Trophoblast cell (in vitro differentiated cells and primary cell): ENCODE measurements at places on chromosomes 7 and 10.

- no peak overlapping the region for H3K4me3 ChIP-seq
- DNase-seq: peak; percentile 15
- H3K36me3 ChIP-seq: no peaks in the 10 kb centered on the region
- no peaks in the 10 kb centered on the region for H3K27me3 ChIP-seq
- no peaks in the 10 kb centered on the region for H3K4me1 ChIP-seq
These were observed 9.5 kb downstream of the ANKIB1 start for GRCh38 chr7:92255308-92255707.

DNA sequence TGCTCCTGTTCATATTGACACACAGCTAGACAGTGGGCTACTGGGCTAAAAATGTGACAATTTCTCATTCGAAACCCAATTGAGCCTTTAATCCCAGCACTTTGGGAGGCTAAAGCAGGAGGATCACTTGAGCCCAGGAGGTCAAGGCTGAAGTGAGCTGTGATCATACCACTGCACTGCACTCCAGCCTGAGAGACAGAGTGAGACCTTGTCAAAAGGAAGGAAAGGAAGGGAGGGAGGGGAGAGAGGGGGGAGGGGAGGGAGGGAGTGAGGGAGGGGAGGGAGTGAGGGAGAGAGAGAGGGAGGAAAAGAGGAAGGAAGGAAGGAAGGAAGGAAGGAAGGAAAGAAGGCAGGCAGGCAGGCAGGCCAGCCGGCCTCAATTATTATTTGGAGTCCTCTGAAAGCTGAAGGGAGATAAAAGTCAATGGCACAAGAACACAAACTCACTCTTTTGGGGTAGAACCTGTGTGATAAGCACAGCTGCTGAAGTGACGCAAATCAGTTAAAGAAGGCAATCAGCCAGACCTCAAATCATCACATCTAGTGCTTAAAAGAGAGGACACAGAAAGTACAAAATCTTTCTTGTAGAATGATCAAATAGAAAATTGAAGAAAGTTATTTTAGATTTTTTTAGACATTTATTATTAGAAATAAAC, 98.1 kb downstream of the CCDC71L start:
- no peak for DNase-seq
- peaks cover 8% of the 10 kb centered on the region for H3K4me1 ChIP-seq
- no peaks in the 10 kb centered on the region for H3K27me3 ChIP-seq
- no peaks in the 10 kb centered on the region for H3K36me3 ChIP-seq
- no peak overlapping the region for H3K4me3 ChIP-seq
- no peak overlapping the region for H3K27ac ChIP-seq

- H3K4me1 ChIP-seq: no peaks in the 10 kb centered on the region
- no peaks in the 10 kb centered on the region for H3K27me3 ChIP-seq
- DNase-seq: no peak
- H3K36me3 ChIP-seq: no peaks in the 10 kb centered on the region
- no peak overlapping the region for H3K4me3 ChIP-seq
These were observed 402.9 kb downstream of the PHF14 start for GRCh38 chr7:11376529-11376928.

GRCh38 chr10:71320592-71320991, 1.5 kb downstream of the SLC29A3 start:
- no peak overlapping the region for H3K4me3 ChIP-seq
- no peak overlapping the region for H3K27ac ChIP-seq
- DNase-seq: no peak
- no peaks in the 10 kb centered on the region for H3K36me3 ChIP-seq
- no peaks in the 10 kb centered on the region for H3K27me3 ChIP-seq

DNA sequence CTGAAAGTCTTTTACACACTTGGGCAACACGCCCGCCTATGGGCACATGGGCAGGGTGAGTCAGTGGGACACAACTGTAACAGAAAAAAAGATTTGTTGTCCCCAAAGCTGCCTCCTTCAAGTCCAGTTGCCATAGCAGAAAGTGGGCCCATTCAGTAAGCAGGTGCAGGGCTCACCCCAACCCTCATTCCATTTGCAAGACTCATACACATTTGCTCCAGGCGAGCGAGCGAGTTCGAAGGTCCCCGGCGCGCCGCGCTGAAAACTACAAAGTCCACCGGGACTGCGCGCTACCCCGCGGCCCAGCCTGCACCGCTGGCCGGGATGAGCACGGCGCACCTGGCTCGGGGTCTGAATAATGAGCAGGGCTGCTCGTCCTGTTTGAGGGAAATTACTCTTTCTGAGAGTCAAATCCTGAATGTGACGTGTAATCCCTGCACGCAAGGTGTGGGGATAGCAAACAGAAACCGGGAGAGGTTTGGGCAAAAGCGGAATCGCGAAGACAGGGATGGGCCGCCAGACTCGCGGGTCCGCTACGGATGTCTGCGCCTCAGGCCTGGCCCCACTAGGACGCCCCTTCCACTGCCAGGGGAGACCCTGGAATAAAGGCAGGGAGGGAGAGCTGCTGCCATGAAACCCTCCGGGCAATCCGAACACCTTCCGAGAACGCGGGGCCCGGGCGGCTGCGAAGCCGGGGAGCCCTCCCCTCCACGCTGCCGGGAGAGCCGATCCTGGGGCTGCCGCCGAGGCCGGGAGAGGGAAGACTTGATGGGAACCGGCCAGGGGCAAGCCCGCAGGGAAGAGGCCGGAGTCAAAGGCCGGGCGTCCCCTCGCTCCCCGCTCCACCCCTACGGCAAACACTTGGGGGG, 982 bp downstream of the COBL start:
- no peak overlapping the region for H3K27ac ChIP-seq
- H3K4me3 ChIP-seq: peak overlapping the region; percentile 80
- no peaks in the 10 kb centered on the region for H3K27me3 ChIP-seq
- H3K4me1 ChIP-seq: peaks cover 6% of the 10 kb centered on the region
- peak; percentile 83 for DNase-seq

- no peaks in the 10 kb centered on the region for H3K27me3 ChIP-seq
- no peak overlapping the region for H3K27ac ChIP-seq
- DNase-seq: no peak
- no peaks in the 10 kb centered on the region for H3K36me3 ChIP-seq
- H3K4me1 ChIP-seq: no peaks in the 10 kb centered on the region
These were observed 13.3 kb downstream of the LRIT2 start for GRCh38 chr10:84212014-84212413.

- no peak overlapping the region for H3K4me3 ChIP-seq
- no peaks in the 10 kb centered on the region for H3K4me1 ChIP-seq
- no peaks in the 10 kb centered on the region for H3K36me3 ChIP-seq
These were observed 561.2 kb upstream of the PHF14 start for GRCh38 chr7:10412422-10413019.

DNA sequence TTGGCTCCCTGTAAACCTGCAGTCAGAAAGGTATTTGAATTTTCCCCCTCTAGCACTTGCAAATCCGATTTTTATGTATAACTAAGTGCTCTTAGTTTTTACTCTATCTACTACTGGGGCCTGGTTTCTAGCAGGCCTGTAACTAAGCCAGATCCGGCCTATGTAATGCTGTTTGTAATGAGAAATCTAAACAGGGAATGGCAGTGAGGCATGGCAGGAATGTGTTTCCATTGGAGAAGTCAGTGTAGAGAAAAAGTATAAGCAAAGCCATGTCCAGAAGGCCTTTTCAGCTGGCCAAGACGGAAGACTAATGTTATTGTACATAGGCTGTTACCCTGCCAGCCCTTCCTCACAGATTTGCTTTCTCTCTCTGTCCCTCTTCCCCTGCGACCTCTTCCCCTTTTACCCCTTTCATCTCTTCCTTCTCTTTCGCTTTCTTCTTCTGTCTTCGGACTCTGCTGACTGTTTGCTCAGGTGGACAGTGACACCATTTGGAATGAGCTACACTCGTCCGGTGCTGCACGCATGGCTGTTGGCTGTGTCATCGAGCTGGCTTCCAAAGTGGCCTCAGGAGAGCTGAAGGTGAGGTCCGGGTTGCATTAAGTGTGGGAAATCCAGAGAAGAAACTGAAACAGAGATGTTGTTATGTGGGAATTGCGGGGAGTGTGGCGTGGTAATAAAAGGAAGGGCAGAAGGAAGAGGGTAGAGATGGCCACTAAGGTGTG, 297.5 kb downstream of the HDAC9 start:
- no peaks in the 10 kb centered on the region for H3K27me3 ChIP-seq
- no peak overlapping the region for H3K4me3 ChIP-seq
- no peak for DNase-seq
- H3K4me1 ChIP-seq: peaks cover 2% of the 10 kb centered on the region
- H3K36me3 ChIP-seq: no peaks in the 10 kb centered on the region

- no peaks in the 10 kb centered on the region for H3K36me3 ChIP-seq
- no peak for DNase-seq
- no peak overlapping the region for H3K27ac ChIP-seq
These were observed 167.3 kb upstream of the KLF14 start for GRCh38 chr7:130901209-130901783.

GRCh38 chr10:5461914-5462840, 37.2 kb downstream of the CALML5 start:
- peaks cover 21% of the 10 kb centered on the region for H3K36me3 ChIP-seq
- H3K4me3 ChIP-seq: no peak overlapping the region
- peak; percentile 94 for DNase-seq
- H3K27me3 ChIP-seq: no peaks in the 10 kb centered on the region
- peaks cover 36% of the 10 kb centered on the region for H3K4me1 ChIP-seq

- no peaks in the 10 kb centered on the region for H3K36me3 ChIP-seq
- DNase-seq: no peak
- H3K4me3 ChIP-seq: no peak overlapping the region
- H3K27me3 ChIP-seq: no peaks in the 10 kb centered on the region
- no peak overlapping the region for H3K27ac ChIP-seq
These were observed 32.6 kb downstream of the VSTM4 start for GRCh38 chr10:49082766-49083165.

DNA sequence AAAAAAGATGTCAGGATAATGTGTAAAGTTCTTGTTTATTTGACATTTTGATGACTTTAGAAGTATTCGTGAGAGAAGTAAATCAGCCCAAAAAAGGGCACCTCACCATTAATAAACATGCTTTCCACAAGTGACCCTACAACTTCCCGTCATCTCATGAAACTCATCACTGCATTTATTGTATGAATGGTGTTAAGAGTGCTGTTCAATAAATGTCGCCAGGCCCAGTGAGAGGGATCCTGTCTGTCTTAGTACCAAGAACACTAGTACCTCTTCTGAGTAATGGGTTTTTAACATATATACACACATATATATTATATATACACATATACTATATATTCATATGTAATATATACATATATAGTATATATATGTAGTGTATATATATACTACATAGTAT, 61.9 kb downstream of the TMEM26 start:
- no peak overlapping the region for H3K4me3 ChIP-seq
- H3K4me1 ChIP-seq: no peaks in the 10 kb centered on the region
- no peaks in the 10 kb centered on the region for H3K27me3 ChIP-seq
- DNase-seq: no peak
- no peaks in the 10 kb centered on the region for H3K36me3 ChIP-seq
- no peak overlapping the region for H3K27ac ChIP-seq

DNA sequence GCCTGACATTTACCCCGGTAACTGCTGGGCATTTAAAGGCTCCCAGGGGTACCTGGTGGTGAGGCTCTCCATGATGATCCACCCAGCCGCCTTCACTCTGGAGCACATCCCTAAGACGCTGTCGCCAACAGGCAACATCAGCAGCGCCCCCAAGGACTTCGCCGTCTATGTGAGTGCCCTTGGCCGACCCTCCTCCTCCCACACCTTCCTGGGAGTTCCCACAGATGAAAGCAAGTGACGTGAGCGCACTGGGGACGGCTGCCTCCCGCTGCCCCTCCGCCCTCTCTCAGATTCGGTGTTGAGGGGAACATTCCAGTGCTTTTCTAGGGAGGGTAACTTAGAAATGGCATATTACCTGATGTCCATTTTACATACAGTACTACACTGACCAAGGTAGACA, 7.0 kb upstream of the GET4 start:
- no peak overlapping the region for H3K4me3 ChIP-seq
- H3K27me3 ChIP-seq: no peaks in the 10 kb centered on the region
- H3K36me3 ChIP-seq: peaks cover 46% of the 10 kb centered on the region

GRCh38 chr10:12679636-12680035, 321.9 kb downstream of the CCDC3 start:
- H3K4me1 ChIP-seq: no peaks in the 10 kb centered on the region
- no peak overlapping the region for H3K27ac ChIP-seq
- H3K36me3 ChIP-seq: no peaks in the 10 kb centered on the region
- no peak for DNase-seq
- no peaks in the 10 kb centered on the region for H3K27me3 ChIP-seq

DNA sequence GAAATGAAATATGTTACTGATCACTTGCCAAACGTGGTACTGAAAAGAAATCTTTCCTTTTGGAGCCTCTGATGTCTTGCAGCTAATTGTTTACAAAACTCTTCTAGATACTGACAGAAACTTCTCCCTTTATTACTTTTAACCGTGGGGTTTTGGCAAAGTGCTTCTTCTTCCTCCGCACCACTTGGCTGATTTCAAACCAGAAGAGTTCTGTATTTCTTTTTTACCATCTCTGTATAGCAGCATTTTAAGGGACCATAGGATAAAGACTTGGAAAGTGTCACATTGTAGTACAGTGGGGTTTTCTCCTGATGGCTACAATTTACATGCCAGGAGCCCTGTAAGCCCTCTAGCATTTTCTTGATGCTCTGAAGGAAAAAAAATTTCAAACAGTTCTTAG, 21.9 kb upstream of the CREB5 start:
- no peaks in the 10 kb centered on the region for H3K4me1 ChIP-seq
- no peak overlapping the region for H3K27ac ChIP-seq
- DNase-seq: peak; percentile 45
- H3K27me3 ChIP-seq: no peaks in the 10 kb centered on the region
- no peak overlapping the region for H3K4me3 ChIP-seq
- H3K36me3 ChIP-seq: no peaks in the 10 kb centered on the region

GRCh38 chr10:54900584-54900983, 99.6 kb upstream of the PCDH15 start:
- H3K4me1 ChIP-seq: no peaks in the 10 kb centered on the region
- no peaks in the 10 kb centered on the region for H3K36me3 ChIP-seq
- no peak overlapping the region for H3K27ac ChIP-seq
- no peak overlapping the region for H3K4me3 ChIP-seq
- H3K27me3 ChIP-seq: no peaks in the 10 kb centered on the region
- no peak for DNase-seq

DNA sequence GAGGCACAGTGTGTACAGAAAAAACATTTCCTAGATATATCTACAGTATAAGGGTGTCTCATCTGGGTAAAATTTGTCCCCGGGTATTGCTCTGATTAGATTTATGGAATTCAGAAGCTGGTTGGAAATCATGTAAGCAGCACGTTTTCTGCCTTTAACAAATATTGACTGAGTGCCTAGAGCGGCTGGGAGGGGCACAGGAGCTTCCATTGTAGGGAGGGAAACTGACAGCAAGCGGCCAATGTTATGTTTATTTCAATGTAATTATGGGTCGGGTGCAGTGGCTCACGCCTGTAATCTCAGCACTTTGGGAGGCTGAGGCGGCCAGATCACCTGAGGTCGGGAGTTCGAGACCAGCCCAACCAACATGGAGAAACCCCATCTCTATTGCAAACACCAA, 4.4 kb upstream of the RFC2 start:
- H3K4me1 ChIP-seq: no peaks in the 10 kb centered on the region
- no peaks in the 10 kb centered on the region for H3K27me3 ChIP-seq
- H3K4me3 ChIP-seq: no peak overlapping the region
- no peak for DNase-seq
- no peaks in the 10 kb centered on the region for H3K36me3 ChIP-seq

DNA sequence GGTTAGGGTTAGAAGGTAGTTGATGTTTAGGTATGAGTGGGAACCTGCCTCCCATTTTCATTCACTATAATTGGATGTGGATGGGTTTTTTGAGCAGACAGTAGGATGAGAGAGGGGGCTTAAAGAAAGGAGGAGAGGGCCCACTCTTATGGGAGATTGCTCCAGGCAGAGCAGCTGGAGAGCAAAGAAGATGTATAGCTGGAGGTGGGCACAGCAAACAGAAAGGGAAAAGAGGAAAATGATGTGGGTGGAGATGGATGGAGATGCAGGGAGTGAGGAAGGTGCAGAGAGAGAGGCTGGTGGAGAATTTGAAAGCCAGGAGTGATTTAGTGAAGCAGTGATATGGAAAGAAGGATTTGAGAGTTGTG, 29.9 kb downstream of the LSMEM1 start:
- H3K27ac ChIP-seq: no peak overlapping the region
- H3K4me1 ChIP-seq: no peaks in the 10 kb centered on the region
- no peaks in the 10 kb centered on the region for H3K27me3 ChIP-seq
- DNase-seq: no peak
